ENCODE measurements at places on chromosomes 11 and 22.

GRCh38 chr11:123231777-123232176 lies 36.7 kb upstream of the CLMP start:
- DNase-seq, result no peak

DNA sequence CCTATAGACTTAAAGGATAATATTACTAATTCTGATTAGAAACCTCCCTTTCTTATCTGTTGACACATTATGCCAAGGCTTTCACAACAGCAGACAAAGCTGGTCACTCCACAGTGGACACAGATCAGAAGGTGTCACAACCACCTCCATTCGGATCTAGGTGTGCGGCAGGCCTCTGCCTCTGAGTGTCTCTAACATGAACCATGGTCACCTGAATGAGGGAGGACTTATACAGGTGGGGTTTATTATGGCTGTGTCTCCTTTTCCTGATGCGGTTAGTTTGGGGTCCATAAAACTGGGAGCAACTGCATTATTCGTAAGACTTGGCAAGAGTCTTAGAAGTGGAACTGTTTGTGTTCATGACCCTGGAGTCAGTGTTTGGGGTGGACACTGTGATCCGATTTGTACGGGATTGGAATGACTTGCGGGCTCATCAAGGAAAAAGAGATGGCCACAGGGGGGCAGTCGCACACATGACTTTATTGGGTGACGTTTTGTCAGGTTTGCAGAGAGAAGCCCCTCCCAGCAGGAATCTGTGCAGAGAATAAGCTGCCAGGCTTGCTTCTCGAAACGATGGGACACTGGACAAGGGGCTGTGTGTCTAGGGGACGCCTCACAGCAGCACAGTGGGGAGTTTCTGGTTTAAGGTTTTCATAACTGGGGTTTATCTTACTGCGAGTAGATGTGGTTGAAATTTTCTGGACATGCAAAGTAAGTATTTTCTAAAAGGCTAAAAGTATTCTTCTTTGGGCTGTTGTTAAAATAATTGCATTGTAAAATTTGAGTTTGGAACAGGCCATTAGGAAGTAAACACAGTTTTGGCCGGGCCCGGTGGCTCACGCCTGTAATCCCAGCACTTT lies 90.6 kb downstream of the GAB4 start:
- peak; percentile 6 for DNase-seq

DNA sequence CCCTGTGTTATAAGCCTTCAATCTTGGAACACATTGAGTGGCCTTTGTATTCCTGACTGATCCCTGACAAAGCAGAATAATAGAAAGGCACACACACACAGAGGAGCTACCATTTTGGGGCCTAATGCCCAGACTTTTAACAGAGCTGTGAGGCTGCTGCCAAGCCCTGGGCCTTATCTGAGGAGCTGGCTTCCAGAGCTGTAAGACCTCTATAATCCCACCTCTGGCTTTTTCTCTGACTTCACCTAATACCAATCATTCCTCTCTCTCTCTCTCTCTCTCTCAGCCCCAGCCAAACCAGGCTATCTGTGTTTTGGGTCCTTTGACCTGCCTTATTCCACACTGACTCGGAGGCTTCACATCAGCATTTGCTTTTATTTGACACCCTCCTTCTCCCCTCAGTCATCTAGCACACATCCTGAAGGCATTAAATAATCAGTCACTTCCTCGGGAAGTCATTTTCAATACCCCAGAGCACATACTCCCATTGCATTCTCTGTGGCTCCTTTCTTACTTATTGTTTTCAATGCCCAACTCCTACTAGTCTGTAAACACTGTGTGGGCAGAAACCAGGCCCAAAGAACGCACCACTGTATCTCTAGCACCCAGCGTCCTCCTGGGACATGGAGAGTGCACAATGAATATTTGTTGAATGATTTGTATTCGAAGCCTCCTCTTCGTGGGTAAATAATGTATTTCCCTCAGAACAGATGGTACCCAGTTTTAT lies 21.2 kb upstream of the TRIM44 start:
- DNase-seq, result no peak

GRCh38 chr22:40679249-40679963 lies at the start of gene MCHR1:
Gene MCHR1 (plus strand): TSS chr22:40679484. CDS start chr22:40679653, 169 bp downstream.
- no peak for DNase-seq

DNA sequence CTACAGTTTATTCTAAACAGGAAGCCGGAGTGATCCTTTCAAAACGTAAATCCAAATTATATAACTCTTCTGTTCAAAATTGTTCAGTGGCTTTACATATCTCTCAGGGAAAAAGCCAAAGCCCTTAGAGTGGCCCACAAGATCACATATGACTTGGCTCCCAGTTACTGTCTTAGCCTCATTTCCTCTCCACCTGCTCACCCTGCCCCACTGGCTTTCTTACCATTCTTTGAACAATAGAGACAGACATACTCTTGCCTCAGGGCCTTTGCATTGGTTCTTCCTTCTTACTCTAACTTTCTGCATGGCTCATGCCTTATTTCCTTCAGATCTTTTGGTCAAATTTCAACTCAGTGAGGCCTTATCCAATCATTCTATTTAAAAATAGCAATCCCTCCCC lies 52.1 kb downstream of the STIM1 start:
- no peak for DNase-seq

DNA sequence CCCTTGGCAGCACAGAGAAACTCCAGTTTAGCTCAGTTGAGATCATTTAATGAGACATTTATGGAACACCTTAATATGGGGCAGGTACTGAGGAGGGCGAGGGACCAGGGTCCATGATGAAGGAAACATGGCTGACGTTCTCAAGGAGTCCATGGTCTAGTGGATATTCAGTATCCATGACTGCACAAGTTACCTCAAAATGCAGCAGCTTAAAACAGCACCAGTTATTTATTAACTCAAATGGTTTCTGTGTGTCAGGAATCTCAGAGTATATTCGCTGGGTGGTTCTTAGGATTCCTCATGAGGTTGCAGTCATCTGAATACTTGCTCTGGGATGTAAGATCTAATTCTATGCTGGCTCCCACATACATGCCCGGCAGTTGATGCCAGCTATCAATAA lies 346.8 kb downstream of the LARGE1 start:
- DNase-seq, result no peak

GRCh38 chr11:2471804-2472096 lies 26.9 kb downstream of the KCNQ1 start:
- no peak for DNase-seq

- no peak for DNase-seq
Observed at GRCh38 chr11:48081151-48082010, 101.0 kb downstream of the PTPRJ start.

GRCh38 chr22:26524870-26525269 lies 12.6 kb upstream of the TFIP11 start:
- no peak for DNase-seq

All from skin of body (tissue), 3 donors.